Gastrocnemius medialis (tissue), 4 donors: ENCODE measurements at places on chromosomes 13 and 19. TPM values are rescaled to one million over a fixed set of nuclear protein-coding genes. Genes with fewer than 3 reads are reported as not detected.
A peak's percentile ranks its signal among the peaks of the same experiment; 100 is the strongest.

DNA sequence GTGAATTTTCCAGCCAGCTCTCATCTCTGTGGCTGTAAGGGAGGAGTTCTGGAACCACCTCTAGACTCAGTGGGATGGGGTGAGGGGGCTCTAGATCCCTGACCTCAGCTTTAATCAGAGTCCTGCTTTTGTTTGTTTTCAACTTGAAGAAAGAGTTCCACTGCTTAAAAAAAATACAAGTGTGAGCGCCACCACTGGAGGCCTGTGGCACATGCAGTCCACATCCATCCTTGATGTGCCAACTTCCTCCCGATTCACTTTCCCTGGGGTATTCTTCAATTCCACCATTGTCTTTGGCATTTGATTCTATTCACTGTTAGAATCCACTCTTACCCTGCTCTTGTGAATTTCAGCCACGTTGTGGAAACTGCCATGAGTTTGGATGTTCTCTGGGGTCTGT lies 62.4 kb upstream of the GJB6 start:
- no peak overlapping the region for H3K4me3 ChIP-seq
- H3K27ac ChIP-seq, result no peak overlapping the region
- DNase-seq, result no peak

GRCh38 chr19:6108721-6109633 lies 1.3 kb downstream of the RFX2 start:
- peaks cover 16% of the 10 kb centered on the region for H3K4me1 ChIP-seq
- H3K27ac ChIP-seq, result peak overlapping the region; percentile 65
- no peaks in the 10 kb centered on the region for H3K36me3 ChIP-seq
- DNase-seq, result no peak

- no peak overlapping the region for H3K27ac ChIP-seq
- H3K36me3 ChIP-seq, result no peaks in the 10 kb centered on the region
- H3K27me3 ChIP-seq, result no peaks in the 10 kb centered on the region
- no peaks in the 10 kb centered on the region for H3K4me1 ChIP-seq
- no peak for DNase-seq
Observed at GRCh38 chr13:84025824-84026223, 143.6 kb upstream of the SLITRK1 start.

Gene TTC9B
- total RNA-seq, result not detected

Gene RABAC1
- 120 TPM for total RNA-seq

Gene PNMA8B
- 0.18 TPM for total RNA-seq

Gene PPP2R1A
- 263 TPM for total RNA-seq
